Cortex of kidney (tissue), 1 donor: ENCODE measurements at places on chromosomes 5 and 9.

DNA sequence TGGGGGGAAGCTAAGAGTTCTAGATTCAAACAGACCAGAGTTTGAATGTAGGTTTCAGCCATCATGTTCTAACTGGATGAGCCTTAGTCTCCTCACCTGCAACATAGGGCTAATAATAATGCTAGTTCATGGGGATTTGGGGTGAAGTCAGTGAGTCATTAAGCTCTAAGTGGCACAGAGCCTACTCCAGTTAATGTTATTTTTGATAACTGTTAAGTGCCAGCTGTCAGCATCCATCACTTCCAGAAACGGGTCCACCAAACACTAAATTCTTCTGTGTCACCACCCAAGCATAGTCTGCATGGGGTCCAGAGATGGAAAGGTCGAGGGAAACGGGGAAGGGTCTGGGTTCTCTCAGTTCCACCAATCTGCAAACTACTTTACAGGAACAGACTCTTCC is 1.8 kb upstream of the TSC1 start:
- DNase-seq, result no peak

DNA sequence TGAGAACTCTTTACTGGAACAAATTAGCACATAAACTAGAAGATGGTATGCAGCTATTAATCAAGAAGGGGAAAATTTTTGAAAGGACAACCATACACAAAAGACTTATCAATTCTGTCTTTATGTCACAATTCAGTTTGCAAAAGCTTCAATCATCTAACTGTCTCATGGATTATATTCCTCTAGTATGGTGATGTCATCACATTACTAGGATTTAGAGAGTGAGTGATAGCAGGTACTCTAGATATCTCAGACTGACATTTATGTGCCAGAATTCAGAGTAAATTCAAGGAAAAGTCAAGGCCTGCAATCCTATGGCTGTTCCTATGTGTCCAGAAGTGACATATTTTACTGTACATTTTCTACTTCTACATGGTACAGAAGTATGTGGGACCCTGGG is 318.9 kb upstream of the GRAMD2B start:
- DNase-seq, result no peak

DNA sequence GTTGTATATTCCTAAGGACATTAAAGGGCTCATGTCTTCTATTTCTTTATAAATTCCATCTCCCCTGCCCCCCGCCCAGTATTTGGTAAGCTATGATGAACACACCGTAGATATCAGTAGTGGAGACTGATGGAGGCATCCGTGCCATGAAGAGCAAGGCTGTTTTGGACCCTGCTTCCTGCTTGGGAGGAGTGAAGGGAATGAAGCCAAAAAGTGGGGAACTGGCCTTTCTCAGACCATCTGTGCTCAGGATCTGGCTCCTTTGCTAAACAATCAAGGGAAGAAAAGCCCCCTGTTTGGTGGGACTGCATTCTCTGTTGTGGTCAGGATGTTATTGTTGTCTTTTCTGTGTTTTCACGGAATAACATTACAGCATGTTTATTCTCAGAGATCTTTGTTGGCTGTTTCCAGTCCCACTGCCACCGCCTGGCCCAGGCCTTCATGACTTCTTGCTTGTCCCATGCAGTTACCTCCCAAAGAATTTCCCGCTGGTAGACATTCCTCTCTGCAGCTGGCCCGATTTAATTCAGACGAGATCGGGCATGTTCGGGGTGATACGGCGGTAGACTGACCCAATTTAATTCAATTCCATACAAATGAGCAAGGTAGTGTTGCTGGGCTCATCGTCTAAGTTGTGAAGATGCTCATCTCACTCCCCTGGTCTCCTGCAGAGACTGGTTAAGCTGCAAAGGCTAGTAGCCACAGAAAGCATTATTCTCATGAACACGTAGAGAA is 31.4 kb upstream of the ANKH start:
- DNase-seq, result no peak

- no peak for DNase-seq
Measured at GRCh38 chr5:87390075-87390474, 22.7 kb downstream of the CCNH start.

DNA sequence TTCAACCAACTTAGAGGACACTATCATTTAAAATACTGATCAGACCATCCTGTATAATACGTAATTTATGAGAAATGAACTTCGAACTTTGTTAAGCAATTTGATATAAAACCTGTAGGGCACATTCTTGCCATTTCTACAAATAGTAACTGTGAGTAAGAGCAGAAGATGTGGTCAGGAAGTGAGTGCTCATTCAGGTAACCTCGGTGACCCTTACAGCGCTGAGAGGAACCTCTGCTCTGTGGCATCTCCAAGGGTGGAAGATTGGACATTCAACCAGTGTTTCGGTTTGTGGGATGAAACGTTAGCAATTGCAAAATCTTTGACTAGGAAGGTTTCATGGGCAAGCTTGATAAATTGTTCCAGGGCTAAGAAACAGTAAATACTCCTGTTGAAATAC is 194.8 kb upstream of the IRX2 start:
- DNase-seq, result no peak

DNA sequence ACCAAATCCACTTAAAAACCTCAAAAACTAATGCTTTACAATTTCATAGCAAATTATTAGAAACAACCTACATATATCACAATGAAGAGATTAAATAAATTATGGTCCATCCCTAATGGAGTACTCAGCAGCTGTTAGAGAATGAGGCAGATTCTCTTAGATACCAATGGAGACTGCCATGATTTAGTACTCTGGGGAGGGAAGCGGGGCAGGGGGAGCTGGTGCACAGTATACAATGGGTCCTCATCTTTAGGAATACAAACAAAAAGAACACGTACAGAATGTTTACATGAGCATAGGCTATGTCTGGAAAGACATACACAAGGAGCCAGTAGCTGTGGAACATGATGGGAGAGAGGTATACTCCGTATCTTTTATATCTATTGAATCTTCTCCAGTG is 2.0 kb downstream of the LIFR start:
- no peak for DNase-seq
